CD8-positive, alpha-beta memory T cell (primary cell): ENCODE measurements at places on chromosomes 1 and 21. TPM values are rescaled to one million over a fixed set of nuclear protein-coding genes. Genes with fewer than 3 reads are reported as not detected.

DNA sequence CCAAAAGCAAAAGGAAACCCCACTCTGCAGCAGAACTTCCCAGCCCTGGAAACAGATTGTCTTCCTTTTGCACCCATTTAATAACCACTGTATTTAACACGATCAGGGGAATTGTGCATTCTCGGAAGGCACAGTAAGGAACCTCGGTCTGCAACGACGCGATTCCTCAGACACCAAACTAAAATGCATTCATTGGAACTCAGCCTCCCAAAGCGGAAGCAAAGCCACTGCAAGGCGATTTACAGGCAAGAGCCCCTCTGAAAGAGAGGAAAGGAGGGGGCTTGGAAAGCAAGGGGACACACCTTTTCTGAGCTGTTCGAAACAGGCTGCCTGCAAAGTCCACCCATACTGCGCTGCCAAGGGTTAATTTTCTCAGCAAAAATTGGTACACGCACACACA lies 297.7 kb downstream of the OMA1 start:
- DNase-seq = no peak

- DNase-seq = no peak
These were observed 22.8 kb downstream of the CDC7 start for GRCh38 chr1:91523482-91523881.

DNA sequence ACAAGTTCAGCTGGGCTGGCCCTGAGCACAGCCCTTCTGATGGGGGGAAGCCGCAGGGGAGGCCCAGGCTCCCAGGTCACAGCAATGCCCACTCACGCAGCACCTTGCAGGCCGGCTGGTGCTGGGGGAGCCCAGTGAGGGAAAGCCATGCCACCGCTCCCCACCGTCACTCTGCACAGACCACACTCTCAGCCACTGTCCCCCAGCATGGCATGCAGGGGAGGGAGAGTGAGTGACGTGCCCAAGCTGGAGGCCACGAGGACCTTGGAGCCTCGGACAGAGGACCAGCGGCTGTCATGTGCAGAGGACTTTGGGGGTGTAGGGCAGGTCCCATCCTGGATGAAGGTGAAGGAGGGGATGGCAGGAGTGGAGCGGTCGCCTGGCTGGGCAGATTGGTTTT lies 25.1 kb downstream of the SLC45A1 start:
- DNase-seq = no peak

DNA sequence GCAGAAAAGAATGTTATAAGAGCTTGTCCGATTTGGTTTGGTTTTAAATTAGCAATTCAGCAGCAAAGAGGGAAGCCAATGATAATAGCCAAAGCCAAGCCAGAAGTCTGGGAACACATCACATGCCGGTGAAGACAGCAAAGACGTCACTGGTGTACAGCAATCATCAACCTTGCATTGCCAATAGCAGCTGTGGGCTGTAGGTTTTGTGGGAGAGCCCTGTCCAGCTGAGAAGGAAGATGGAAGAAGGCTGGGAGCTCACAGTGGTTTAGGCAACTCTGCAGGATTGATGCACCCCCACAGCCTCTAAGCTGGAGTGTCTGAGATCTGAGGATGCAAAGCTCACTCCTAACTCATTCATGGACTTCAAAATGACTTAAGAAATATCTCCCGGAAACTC lies 338.7 kb downstream of the SIPA1L2 start:
- no peak for DNase-seq

- DNase-seq = no peak
These were observed 59.0 kb downstream of the MTR start for GRCh38 chr1:236853921-236854604.

- no peak for DNase-seq
These were observed 33.7 kb upstream of the LRP8 start for GRCh38 chr1:53361541-53361961.

OR2T29 gene
- total RNA-seq = not detected

GRCh38 chr1:165623624-165624023 lies 7.4 kb upstream of the MGST3 start:
- no peak for DNase-seq

DNA sequence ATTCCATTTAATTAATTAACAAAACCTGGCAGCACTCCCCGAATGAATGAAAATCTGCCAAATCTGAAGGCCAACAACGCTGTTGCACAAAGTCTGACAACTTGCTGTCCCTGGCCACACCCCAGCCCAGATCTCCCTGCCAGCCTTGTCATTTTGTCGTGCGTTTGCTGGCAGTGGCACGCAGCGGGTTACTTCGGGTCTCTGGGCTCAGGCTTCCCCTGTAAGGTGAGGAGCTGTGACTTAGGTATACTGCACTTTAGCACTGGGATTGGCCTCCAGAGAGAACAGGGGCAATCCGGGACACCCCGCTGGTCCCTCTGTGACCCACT lies 34.3 kb upstream of the SIM2 start:
- no peak for DNase-seq

ADAMTS1 gene
- not detected for total RNA-seq

DNA sequence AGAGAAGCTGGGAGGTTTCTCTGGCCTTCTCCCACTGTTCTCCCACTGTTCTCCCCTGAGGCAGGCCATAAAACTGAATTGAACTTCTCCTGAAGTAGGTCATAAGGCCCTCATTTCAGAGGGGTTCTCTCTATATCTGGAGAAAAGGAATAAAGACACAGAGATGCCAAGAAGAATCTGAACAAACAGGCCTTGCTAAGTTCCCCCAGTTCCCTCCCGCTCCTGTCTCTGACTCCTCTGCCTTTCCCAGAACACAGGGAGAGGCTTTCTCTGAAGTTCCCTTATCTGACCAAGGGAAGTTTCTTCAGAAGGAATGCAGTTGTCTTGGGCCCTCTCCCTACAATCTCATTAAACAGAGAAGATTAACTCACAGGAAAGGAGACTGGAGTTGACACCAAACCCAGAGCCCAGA lies 83.4 kb downstream of the SLC16A1 start:
- DNase-seq = no peak

- DNase-seq = no peak
These were observed 180.8 kb downstream of the LTN1 start for GRCh38 chr21:28811860-28812259.

DNA sequence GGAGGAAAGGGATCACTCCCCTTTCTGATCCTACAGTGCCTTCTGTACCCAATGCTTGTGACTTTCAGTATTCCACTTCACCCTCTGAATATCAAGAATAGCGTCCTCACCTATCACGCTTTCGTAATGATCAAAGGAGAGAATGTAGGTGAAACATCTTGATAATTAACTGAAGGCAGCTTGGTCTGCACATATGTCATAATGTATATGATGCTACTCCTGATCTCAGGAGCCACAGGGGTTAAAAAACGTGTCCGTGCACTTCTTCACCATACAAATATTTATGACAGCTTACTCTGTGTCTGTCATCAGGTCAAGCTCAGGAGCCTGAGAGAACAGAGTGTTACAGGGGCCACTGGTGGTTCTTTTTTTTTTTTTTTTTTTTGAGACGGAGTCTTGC lies 1.2 kb upstream of the PIK3C2B start:
- no peak for DNase-seq

DNA sequence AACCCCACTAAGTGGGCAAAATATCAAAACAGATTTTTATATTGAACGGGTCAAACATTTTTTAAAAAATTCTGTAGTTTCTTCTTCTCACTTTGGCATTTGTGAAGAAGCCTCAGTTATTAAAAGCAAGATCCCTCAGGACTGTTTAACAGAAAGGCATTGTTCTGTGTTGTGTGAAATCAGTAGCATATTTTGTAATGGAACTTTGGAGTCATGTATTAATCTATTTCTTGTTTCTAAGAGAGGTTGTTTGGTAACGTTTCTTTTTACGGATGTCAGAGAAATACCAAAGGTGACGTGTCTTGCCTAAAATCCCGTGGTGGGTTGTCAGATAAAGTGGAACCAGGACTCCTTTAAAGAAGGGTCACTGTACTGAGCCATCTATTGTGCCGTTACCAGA lies 23.7 kb downstream of the GPR137B start:
- no peak for DNase-seq

- no peak for DNase-seq
These were observed 8.0 kb upstream of the ZNF362 start for GRCh38 chr1:33248244-33248643.

DNA sequence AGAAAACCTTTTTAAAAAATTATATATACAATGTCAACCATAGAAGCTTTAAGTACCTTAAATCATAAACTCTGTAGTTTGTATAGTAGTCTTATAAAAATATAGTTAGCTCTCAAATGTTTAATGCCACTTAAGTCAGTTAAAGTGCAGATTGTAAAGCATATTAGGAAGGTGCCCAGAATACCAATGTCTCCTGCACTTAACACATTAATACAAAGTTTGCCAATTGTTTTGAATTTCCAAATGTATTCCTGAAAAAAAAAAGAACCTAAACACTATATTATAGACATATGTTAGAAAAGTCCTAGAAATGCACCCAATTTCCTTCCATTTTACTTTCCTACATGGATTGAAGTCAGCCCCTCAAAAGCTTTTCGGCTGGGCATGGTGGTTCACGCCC lies 12.1 kb downstream of the F3 start:
- DNase-seq = no peak

DNA sequence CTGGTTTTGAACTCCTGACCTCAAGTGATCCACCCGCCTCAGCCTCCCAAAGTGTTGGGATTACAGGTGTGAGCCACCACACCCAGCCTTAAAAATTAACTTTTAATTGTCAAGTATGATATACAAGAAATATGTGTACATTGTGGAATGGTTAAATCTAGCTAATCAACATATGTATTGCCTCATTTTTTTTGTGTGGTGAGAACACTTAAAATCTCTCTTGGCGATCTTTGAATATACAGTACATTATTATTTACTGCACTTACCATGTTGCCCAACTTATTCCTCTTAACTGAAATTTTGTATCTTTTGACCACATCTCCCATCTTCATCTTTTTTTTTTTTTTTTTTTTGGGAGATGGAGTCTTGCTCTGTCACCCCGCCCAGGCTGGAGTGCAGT lies 23.3 kb downstream of the THRAP3 start:
- no peak for DNase-seq

B3GALT2 gene
- total RNA-seq = 2.4 TPM

DNA sequence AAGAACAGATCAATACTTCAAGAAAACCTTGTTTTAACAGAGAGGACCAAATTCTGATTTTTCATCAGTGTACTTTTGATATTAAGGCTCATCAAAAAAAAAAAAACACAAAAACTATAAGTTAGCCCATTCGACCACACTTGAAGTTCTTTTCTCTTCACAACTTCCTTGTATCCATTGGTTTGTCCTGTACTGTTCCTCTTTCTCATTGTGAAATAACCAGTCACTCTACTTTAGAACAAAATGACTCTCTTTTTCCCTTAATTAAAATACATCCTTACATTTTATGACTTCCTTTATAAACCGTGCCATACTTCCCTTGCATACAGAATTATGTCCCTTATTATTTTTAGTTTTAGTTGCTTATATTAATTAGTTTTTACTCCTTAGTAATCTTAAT lies 8.4 kb downstream of the QSOX1 start:
- DNase-seq = no peak

IFNLR1 gene
- 5.4 TPM for total RNA-seq

GRCh38 chr21:36750576-36750959 lies 51.7 kb downstream of the SIM2 start:
- no peak for DNase-seq

DNA sequence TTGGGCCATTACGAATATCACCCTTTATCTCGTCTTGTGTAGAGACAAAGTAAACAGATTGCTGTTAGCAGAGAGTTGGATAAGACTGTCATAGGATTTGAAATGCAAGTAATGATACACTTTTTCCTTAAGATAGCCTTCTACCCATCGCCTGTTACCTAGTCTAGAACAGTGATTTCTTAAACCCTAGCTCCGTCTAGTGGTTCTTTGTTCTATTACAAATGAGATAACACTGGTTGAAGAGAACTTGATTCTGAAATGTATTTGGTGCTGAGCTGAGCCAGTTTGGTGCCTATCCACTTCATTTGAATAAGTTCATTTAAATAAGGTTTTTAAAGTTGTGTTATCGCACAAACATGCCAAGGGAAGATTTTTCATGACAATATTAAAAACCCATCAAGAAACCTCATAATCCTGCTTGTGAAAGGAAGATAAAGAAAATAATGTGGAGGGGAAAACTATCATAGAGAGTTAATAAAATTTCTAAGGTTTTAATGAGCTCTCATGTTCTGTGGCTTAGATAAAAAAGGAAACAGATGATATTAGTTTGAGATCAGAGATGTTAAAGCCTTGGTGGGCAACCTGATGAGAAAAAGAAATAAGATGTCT lies 1.5 kb upstream of the KCNH1 start:
- no peak for DNase-seq

DNA sequence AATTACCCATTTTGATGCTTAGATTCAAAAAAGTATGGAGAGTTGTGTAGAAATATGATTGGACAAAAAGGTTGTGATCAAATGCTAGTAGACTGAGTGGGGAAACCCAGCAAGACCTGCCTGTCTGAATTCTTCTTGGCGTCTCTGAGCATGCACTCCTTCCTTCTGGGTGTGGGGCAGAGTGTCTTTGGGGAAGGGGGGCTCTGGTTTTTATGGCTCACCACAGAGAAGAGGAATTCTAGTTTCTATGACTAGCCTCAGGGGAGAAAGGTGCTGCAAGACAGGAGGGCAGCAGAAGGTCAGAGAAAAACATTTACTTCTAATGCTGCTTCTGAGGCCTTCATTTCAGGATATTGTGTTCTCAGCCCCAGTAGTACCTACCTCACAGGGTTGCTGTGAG lies 33.9 kb upstream of the PIGC start:
- no peak for DNase-seq

DNA sequence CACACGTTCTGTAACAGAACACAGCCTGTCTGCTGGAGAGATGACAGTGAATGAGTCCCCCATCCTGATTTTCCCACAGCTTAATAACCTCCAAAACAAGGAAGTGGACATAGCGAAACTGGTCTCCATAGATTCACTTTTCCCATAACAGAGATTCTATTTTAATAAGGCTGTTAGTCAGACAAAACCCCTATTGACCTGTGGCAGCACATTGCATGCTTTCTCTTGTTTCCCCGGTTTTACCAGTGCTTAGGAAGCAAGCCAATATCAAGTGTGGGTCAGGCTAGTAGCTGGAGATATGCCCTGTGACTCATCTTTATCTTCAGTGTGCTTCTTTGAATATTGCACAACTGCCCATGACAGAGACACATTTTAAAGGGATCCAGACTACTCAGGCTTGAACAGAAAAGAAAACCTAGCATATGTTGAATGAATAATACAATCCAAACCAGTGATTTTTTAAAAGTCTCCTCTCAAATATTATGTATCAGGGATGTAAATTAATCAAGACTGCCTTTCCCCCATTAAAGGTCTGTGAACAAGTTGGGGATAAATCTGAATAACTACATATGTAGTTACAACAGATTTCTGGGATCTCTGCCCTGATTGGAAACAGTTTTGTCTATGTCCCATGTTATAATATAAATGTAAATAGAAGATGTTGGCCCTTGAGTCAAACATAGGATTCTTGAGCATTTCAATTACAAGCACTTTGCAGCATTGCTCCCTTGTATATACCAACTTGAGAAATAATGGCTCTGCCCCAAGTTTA lies 11.9 kb upstream of the CLDN8 start:
- no peak for DNase-seq

DNA sequence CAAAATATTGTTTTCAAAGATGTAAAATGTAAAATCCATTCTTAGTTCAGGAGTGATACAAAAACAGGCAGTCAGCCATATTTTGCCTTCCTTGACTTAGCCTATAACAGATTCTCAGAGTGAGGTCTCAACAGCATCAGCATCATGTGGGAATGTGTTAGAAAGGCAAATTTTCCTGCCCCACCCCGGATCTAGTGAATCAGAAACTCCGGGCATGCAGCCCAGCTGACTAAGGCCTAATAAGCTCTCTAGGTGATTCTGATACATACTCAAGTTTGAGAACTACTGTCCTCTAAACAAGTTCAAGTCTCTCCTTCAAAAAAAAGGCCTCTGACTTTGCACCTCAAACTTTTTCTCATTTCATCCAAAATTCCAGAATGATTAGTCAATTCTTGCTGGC lies 46.9 kb upstream of the PRRC2C start:
- DNase-seq = no peak

RGS16 gene
- 58.9 TPM for total RNA-seq

CHIT1 gene
- not detected for total RNA-seq
